ENCODE measurements at places on chromosomes 6 and 20. TPM values are rescaled to one million over a fixed set of nuclear protein-coding genes. Genes with fewer than 3 reads are reported as not detected.

DNA sequence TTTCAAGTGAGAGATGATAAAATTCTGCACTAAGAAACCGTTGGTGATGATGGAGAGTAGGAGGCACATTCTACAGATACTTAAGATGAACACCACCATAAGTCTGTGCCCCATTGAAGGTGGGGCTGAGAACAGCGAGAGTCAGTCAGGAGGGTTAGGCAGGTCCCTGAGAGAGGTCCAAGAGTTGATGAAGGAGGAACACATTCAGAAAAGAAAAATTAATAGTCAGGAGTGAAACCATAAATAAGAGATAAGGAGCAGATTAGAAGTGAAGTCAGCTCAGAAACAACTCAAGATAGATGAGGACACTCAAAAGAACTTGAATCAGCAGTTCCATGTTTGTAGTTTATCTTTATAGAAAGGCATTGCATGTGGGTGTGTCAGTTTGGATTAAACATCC is 727.2 kb upstream of the MARCKS start:
- no peak for DNase-seq

GRCh38 chr6:153099636-153100035 is 31.4 kb downstream of the RGS17 start:
- no peak for DNase-seq

GRCh38 chr6:75430631-75431325 is 62.8 kb downstream of the FILIP1 start:
- no peak for DNase-seq

DNA sequence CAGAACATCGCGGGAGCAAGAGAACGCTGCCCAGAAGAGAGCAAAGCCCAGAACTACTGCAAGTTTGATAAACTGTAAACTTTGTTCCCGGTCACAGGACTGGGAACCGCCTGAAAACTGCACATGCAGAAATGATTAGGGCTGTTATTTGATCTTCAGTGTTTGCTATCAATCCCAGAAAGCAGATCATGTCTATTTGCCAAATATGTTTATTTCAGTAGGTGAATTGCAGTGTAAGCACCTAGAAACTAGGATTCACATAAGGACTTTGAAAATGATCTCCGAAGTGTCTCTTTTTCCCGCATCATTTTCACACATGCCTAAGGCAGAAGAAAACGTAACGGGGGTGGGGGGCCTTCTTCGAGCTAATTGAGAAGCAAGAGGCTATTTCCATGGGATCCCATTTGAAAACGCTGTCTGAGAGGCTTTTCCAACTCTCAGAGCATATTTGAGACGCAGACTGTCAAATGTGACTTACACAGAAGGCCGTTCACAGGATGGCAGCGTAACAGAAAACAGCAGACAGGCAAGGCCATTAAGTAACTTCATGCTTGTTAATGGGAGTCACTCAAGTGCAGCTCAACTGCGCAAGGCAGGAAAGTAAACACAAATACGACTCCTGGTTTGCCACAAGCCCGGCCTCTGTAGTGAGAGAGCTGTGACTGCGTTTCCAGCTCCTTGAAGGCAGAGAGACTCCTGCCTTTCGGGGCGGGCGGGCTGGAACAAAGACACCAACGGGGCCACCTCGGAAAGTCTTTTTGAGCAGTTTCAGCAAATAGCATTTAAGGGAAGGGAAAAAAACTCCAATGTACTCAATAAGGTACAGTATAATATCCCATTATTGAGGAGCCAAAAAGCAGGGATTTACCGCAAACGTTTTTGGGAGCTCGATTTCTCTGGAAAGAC is 144.7 kb upstream of the ZNF217 start:
- DNase-seq = peak; percentile 69

DNA sequence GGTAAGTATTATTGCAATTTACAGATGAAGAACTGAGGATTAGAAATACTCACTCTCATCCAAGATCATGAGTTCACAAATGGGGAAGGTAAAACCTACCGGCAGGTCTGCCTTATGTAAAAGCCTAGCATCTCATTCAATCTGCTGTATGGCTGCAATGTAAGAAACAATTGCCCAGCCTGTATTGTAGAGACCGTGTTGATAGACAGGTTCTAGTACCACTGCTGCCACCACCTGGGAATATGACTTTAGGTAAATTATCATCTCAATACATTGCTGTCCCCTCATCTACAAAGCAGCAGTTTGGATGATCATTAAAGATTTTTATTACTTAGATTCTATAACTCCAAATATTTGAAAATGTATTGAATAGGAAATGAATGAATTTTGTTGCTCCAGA is 23.3 kb upstream of the ARHGAP18 start:
- no peak for DNase-seq

SMLR1 gene
- 3.9 TPM for polyA plus RNA-seq

GRCh38 chr6:12555267-12555666 is 161.3 kb upstream of the PHACTR1 start:
- DNase-seq = no peak

DNA sequence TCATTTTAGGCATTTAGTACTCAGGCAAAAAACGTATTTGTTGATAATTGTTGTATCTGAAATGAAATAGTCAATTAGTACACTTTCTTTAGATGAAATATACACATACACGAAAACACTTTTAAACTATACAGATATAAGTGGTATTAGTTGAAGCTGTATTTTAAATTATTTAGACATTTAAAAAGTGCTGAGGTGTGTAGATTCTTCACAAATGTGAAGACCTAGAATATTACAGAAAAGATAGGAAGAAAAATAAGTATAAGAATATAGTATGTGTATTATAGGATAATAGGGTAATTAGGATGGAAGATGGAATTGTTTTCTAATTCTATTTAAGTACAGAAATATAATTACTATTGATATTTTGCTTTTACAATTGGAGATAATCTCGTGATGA is 4.6 kb downstream of the ZFAND3 start:
- no peak for DNase-seq

DNA sequence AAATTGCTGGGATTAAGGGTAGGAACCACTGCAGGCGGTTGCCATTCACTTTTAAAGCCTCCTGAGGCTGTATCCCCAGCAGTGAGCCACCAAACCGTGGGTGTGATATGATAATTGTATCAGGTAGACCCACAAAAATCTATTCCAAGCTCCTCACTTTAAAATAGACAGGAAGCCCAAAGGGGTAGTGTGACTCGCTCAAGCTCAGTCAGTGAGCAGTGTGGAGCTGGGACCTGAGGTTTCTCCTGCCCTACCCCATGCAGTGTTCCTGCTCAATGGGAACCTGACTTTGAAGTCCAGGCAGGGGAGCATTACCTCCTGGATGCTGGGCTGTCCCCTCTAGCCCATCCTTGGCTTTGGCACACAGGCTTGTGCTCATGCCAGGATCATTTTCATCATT is 14.9 kb upstream of the MAPRE1 start:
- no peak for DNase-seq

CD164 gene
- polyA plus RNA-seq = 606 TPM

PDYN gene
- polyA plus RNA-seq = 0.66 TPM

DNA sequence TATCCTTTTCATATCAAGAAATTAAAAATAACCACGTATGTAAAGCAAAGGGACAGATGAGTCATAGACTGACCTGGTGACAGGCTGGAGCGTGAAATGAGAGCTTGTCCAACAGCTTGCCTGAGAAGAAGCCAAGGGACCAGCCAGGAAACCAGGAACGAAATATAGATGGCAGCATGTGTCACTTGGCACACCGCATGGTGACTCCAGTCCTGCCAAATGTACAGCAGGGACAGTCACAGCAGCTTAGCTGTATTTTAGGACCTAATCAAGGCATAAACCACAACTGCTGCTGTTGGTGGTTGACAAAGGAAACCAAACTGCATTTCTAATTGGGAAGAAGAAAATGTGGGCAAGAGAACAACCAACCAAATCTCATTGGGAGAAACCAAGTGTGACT is 755.0 kb downstream of the TFAP2A start:
- no peak for DNase-seq

DNA sequence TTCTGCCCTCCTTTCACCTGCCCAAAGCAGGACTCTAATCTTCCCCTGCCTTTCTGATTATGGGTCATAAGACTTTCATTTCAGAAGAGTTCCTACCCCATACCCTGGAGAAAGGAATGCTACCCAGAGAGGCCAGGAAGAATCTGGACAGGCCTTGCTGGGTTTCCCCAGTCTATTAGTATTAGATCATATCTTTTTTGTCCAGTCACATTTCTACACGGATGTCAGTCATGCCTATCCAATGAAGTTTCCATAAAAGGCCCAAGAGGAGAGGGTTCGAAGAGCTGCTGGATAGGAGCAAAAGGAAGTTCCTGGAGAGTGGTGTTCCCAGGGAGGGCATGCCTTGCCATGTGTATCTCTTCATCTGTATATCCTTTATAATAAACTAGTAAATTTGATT is 3.2 kb downstream of the POLH start:
- no peak for DNase-seq

DNA sequence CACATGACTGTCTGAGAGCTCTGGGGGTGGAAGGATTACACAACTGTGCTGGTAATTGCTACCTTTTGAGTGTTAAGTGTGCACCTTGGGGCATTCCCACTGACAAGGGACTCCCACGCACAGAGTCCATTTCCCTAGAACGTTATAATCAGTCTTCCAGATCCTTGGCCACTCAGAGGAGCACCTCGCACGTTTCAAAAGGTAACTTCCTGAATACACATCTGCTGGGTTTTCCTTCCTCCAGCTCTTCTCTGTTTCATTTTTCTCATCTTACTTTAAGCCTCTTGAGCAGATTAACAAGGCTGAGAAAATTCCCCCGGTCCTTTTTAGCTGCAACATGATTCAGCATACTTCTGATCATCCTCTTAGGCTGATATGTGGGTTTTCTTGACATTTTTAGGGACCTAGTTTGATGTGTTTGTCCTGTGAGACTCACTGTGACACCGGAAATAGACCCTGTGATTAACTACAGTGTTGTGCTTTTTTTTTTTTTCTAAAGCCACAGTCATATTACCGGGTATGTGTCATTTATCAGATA is 98.4 kb upstream of the DUSP22 start:
- no peak for DNase-seq

BMP2 gene
- 22.8 TPM for polyA plus RNA-seq

NR2E1 gene
- polyA plus RNA-seq = not detected

HINT3 gene
- polyA plus RNA-seq = 41.1 TPM

GRCh38 chr6:48834706-48835105 is 628.3 kb downstream of the MMUT start:
- DNase-seq = no peak

- no peak for DNase-seq
Observed at GRCh38 chr6:144220031-144220790, 64.9 kb upstream of the UTRN start.

DNA sequence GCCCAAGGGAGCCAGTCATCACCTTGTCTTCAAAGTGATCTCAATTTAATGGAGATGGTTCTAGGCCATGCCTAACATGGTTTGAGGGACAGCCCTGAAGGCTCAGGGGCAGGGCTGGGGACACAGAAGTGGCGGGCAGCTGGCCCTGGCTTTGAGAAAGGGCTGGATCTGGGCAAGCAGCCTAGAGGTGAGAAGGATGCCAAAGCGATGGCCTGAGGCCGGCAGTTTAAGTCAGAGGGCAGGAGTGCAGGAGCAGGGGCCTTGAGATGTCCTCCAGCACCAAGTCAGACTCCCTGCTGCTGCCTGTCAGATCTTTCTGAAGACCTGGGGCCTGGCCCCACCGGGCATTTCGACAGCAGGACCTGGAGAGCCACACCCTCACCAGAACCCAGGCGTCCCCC is 28.4 kb upstream of the APMAP start:
- DNase-seq = no peak

- DNase-seq = no peak
Observed at GRCh38 chr6:129644567-129645015, 65.4 kb downstream of the ARHGAP18 start.

DNA sequence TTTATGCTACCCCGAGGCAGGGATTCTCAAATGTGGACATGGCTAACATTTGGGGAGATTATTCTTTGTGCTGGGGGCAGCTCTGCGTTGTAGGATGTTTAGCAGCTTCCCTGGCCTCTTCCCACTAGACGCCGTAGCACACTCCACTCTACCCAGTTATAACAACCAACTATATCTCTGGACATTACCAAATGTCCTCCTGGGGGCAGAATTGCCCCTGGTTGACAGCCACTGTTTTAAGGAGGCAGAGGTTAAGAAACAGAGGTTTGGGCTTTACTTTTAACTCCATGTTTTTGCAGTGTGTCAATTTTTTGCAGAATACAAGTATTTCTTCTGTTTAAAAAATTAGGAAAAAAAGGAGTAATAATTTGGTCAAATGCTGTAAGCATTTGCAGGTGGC is 56.2 kb upstream of the BMP6 start:
- DNase-seq = no peak

All from right renal pelvis (tissue), 4 donors.